ENCODE measurements at places on chromosomes 2 and 18.

DNA sequence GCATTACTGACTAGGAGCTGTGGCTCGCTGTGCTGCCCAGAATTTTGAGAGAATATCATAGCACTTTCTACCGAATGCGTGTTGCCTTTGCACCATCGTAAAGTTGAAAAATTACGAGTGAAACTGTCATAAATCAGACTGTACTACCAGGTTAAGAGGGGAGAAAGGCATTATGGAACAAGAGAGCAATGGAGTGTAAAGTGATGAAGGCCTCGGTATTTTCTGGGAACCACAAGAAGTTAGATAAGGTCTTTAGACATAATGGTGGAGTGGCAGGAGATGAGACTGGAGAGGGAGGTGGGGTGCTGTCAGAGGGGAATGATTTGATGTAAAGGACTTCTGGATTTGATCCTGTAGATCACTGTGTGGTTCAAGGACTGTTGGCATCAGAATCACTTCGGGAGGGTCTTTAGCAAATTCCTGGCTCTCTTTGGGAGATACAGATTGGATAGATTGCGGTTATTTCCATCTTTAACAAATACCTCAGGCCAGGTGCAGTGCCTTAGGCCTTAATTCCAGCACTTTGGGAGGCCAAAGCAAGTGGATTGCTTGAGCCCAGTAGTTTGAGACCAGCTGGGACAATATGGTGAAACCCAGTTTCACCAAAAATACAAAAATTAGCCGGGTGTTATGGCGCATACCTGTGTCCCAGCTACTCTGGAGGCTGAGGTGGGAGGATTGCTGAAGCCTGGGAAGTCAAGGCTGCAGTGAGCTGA lies 4.9 kb upstream of the ADGRF3 start:
- DNase-seq, result no peak

GRCh38 chr2:134231301-134231964 lies 22.4 kb upstream of the MGAT5 start:
- no peak for DNase-seq

GRCh38 chr18:59022167-59022945 lies 117.3 kb upstream of the SEC11C start:
- no peak for DNase-seq

DNA sequence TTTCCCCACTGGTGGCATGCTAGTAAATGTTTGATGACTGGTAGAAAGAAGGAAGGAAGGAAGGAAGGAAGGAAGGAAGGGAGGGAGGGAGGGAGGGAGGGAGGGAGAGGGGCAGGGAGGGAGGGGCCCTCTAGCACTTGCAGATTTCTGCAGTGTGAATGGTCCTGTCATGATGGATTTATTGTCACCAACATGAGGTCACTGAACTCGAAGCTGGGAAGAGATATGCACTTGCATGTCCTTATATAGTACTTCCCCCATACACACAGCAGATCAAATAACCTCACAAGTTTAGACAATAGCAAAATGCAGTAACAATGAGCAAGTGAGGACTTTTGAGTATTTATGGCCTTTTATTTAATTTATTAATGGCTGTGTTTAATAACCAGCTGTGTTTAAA lies 44.5 kb upstream of the CXCR4 start:
- DNase-seq, result no peak

GRCh38 chr2:224111576-224111975 lies 72.5 kb upstream of the SERPINE2 start:
- no peak for DNase-seq

DNA sequence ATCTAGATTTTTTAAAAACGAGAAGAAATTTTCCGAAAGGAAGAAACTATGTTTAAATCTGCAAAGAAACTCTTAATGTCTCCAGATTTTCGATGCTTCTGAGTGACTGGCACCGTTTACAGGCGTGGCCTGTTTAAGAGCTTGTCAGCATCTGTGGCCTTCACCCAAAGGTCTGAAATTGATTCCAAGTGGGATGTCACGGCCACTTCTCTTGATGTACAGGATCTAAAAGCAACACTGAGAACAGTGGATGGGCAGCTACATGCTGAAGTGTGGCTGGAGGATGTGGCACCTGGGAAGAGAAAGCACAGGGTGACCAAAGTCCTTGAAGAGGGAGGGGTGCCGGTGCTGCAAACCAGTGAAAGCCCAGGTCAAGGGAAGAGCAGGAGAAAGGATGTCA lies 28.0 kb downstream of the EMILIN2 start:
- no peak for DNase-seq

- DNase-seq, result no peak
Observed at GRCh38 chr2:75634945-75635344, 11.6 kb upstream of the MRPL19 start.

GRCh38 chr2:36809069-36809445 lies 112.5 kb downstream of the VIT start:
- DNase-seq, result no peak

GRCh38 chr2:238428866-238429265 lies 2.1 kb downstream of the ASB1 start:
- DNase-seq, result no peak

DNA sequence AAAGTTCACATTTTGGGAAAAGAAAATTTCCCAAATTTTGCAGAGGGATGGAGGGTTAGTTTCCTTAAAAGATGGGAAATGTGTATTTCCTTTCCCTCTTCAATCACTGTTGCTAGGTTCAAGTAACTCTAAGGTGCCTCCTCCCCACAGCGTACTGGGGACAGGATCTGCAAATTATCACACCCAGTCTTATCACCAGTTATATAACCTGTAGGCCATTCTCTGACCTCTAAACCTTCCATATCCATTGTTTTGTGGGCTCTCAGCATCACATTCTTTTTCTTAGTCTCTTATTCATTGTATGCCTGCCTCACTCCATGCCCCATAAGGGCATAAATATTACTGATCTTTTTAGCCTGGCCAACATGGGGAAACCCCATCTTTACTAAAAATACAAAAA lies 3.6 kb upstream of the MTHFD2 start:
- DNase-seq, result no peak

DNA sequence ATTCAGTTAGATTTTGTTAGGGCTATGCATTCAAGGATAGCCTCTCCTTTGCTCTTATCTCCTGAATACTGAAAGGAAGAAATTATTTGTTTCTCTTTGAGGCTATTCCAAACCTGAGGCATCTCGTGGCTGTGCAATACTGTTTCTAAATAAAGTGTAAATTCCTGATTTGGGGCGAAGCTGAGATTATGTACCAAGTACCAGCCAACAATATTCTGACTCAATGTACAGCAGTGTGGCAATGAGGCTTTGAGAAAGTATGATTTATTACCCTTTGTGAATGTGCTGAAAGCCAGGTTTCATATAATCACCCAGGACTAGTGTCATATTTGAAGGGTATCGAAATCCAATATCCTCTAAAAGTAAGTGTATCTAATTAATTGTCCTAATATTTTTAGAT lies 113.5 kb downstream of the MEIS1 start:
- no peak for DNase-seq

DNA sequence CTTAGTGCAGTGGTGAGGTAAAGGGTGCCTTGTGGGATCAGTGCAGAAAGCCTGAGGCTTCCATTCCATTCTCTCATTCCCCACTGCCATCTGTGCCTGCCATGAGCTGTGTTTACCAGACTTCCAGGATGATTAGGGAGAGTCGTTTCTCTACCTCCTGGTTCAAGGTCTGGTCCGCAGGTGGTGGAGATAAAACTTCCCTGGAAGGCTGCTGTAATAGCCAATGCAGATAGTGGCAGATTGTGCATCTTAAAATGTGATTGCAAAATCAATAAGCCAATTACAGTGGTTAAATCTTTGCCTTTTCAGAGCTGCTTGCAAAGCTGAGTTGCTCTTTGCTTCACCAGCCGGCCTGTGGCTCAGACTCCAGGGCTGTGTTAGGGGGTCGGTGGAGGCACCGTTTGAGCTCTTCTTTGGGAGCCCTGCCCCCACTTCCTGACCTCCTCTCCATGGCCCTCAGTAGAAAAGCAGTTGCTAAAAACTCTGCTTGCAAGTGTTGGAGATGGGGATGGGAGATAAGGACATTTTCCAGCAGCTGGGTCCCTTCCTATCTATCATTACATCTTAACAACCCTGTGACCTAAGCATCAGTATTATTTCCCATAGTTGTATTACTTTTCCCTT lies 95.2 kb upstream of the HS6ST1 start:
- no peak for DNase-seq

GRCh38 chr2:38075507-38076151 lies at the start of gene CYP1B1:
Gene CYP1B1, minus strand, starts transcription at chr2:38076151. Its CDS starts 763 bp downstream, at chr2:38075388.
- peak; percentile 35 for DNase-seq

GRCh38 chr2:205364261-205364660 lies 318.0 kb upstream of the NRP2 start:
- DNase-seq, result peak; percentile 9

DNA sequence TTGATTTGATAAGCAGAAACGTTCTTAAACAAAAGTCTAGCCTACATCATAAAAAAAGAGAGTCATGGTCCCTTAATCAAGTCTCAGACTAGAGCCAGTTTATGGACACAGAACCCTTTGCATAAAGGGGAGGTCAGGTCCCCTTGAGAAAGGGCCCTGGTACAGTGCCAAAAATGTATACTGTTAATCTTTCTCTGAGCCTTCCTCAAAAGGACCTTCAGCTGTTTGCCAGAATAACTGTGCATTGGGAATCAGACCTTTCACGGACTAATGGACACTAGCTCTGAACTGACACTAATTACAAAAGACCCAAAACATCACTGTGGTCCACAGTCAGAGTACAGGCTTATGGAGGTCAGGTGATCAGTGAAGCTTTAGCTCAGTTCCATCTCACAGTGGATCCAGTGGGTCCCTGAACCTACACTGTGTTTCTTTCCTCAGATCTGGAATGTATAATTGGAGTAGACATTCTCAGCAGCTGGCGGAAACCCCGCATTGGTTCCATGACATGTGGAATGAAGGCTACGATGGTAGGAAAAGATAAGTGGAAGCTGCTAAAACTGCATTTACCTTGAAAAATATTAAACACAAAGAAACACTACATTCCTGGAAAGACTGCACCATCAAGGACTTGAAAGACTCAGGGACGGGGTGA lies 151.4 kb downstream of the TMEFF2 start:
- DNase-seq, result no peak

DNA sequence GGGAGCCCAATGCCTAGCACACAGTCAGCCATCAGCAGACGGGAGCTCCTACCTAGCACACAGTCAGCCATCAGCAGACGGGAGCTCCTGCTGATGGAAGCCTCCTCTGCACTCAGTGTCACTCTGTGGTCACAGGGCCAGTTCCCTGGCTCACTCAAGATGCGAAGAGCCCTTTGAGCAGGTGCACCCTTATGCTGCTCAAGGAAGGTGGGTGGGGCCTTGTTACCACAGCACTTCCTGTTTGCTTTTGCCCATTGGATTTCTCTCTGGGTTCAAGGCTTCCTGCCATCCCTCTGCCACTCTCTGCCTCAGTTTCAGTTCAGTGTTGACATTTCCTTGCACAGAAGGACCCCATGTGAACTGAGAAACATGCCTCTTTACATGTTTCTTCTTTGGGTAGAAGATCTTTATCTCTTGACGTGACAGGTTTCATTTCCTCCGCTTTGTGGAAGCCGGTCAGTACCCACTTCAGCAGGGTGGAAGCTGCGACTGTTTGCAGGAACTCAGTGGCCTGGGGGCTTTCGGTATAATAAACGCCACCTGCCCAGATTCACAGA lies 11.6 kb downstream of the TRIB2 start:
- no peak for DNase-seq

GRCh38 chr2:25161055-25161781 lies 7.2 kb downstream of the POMC start:
- no peak for DNase-seq

GRCh38 chr2:168970711-168971233 lies 60.4 kb downstream of the ABCB11 start:
- DNase-seq, result no peak

Data from NCI-H345 (cell line).